ENCODE measurements at places on chromosomes 5 and 9. TPM values are rescaled to one million over a fixed set of nuclear protein-coding genes. Genes with fewer than 3 reads are reported as not detected.

Gene NCS1
- 29.0 TPM for total RNA-seq

Gene EIF4EBP3
- 6.7 TPM for total RNA-seq

Gene PKD2L2
- total RNA-seq: not detected

Gene C9
- not detected for total RNA-seq

Gene NTMT1
- total RNA-seq: 25.9 TPM

DNA sequence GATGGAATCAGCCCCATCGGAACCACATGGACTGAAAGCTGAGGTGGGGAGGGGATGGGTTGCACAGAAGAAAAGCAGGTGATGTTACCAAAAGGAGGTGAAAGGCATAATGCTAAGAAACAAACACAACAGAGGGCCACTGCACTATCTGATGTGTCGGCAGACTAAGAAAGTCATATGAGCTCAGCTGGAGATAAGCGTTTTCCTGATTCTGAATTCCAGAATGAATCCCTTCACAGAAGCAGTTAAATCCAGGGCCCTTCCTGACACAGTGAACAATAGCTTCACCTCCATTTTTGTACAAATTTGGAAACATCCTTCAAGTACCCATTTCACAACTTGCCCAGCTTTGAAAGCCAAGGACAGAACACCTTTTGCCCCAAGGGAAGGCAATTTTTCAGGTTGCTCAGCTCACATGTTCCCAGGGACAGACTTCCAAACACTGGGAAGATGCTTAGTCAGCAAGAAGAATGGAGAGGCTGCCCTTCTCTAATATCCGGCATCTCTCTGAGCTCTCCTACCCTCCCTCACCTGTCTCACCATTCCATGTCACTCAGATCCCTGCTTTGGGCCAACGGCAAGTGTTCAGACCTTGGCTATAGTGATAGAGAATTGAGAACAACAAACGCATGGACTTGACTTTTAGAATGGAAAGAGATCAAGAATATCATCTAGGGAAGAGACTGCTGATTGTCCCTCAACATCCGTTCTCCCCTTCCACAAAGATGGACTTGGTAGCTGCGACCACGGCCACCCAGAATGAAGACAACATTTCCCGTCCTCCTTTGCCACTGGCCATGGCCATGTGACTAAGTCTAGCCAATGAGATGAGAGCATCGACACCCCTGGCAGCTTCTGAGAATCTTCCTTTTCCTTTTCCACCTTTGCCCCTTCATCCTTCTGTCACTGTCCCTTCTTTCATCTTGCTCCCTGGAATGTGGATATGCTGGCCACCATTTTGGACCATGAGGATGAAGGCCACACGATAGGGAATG, 68.6 kb upstream of the IL17B start:
- no peak overlapping the region for H3K27ac ChIP-seq
- no peaks in the 10 kb centered on the region for H3K27me3 ChIP-seq
- no peak overlapping the region for H3K4me3 ChIP-seq
- H3K4me1 ChIP-seq: peaks cover 19% of the 10 kb centered on the region

- DNase-seq: no peak
- no peak overlapping the region for H3K4me3 ChIP-seq
- H3K27me3 ChIP-seq: no peaks in the 10 kb centered on the region
- H3K27ac ChIP-seq: no peak overlapping the region
- H3K36me3 ChIP-seq: peaks cover 1% of the 10 kb centered on the region
- H3K4me1 ChIP-seq: peaks cover 9% of the 10 kb centered on the region
Measured at GRCh38 chr5:56054666-56055065, 59.9 kb upstream of the IL6ST start.

DNA sequence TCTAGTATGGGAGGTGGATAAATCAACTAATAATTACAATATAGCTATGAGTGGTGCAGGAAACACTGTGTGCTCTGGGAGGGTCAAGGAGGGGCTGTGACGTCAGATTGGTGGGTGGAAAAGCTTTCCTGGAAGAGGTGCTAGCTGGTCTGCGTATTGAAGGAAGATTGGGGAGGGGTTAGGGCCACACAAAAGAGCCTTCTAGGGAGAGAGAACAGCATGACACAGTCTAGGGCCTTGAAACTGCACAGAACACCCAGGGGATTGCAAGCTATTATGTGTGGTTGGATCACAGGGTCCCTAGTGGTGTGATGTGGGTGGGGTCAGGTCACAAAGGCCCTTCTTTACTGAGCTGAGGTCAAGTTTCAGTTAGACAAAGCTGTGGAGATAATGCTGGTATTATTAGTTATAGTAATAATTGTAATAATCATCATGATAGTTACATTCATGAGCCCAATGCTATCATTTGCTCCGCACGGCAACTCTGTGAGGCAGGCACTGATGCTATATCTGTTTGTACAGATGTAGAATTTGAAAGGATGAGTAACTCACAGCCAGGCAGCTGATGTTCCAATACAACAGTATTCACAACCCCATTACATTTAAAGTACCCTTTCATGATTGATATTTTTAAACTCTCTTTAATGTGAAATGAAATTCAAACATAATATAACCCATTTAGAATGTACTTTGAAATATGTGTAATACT, 197.4 kb upstream of the IL12B start:
- H3K27me3 ChIP-seq: no peaks in the 10 kb centered on the region
- DNase-seq: no peak
- H3K4me1 ChIP-seq: no peaks in the 10 kb centered on the region
- no peaks in the 10 kb centered on the region for H3K36me3 ChIP-seq
- H3K27ac ChIP-seq: no peak overlapping the region

GRCh38 chr5:142746532-142747433, 23.4 kb upstream of the ARHGAP26 start:
- peaks cover 7% of the 10 kb centered on the region for H3K27me3 ChIP-seq
- H3K36me3 ChIP-seq: no peaks in the 10 kb centered on the region
- no peak overlapping the region for H3K27ac ChIP-seq
- H3K4me1 ChIP-seq: peaks cover 6% of the 10 kb centered on the region
- H3K4me3 ChIP-seq: no peak overlapping the region

GRCh38 chr5:133969654-133970324, 1.4 kb upstream of the C5orf15 start:
- H3K27me3 ChIP-seq: no peaks in the 10 kb centered on the region
- peak overlapping the region; percentile 85 for H3K27ac ChIP-seq
- no peak for DNase-seq
- peaks cover 25% of the 10 kb centered on the region for H3K4me1 ChIP-seq
- H3K36me3 ChIP-seq: peaks cover 3% of the 10 kb centered on the region
- H3K4me3 ChIP-seq: peak overlapping the region; percentile 98

DNA sequence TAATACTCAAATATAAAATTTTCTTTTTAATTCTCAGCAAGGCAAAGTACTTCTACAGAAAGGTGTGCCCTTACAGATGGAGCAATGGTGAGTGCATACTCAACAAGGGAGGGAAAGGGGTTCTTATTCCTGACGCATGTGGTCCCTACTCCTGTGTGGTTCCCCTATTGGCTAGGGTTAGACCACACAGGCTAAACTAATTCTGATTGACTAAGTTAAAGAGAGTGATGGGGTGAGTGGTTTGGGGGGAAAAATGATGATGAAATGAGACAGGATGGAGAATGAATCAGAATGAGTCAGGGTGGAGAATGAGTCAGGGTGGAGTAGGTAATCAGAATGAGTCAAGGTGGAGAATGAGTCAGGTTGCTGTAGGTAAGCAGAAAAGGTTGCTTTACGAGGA, 22.9 kb upstream of the HMGCS1 start:
- no peak for DNase-seq
- H3K4me1 ChIP-seq: peaks cover 2% of the 10 kb centered on the region
- peaks cover 3% of the 10 kb centered on the region for H3K36me3 ChIP-seq
- H3K27ac ChIP-seq: no peak overlapping the region

- DNase-seq: no peak
- H3K4me3 ChIP-seq: no peak overlapping the region
- H3K36me3 ChIP-seq: no peaks in the 10 kb centered on the region
- no peaks in the 10 kb centered on the region for H3K27me3 ChIP-seq
Measured at GRCh38 chr5:157999696-158000095, 140.8 kb upstream of the CLINT1 start.

DNA sequence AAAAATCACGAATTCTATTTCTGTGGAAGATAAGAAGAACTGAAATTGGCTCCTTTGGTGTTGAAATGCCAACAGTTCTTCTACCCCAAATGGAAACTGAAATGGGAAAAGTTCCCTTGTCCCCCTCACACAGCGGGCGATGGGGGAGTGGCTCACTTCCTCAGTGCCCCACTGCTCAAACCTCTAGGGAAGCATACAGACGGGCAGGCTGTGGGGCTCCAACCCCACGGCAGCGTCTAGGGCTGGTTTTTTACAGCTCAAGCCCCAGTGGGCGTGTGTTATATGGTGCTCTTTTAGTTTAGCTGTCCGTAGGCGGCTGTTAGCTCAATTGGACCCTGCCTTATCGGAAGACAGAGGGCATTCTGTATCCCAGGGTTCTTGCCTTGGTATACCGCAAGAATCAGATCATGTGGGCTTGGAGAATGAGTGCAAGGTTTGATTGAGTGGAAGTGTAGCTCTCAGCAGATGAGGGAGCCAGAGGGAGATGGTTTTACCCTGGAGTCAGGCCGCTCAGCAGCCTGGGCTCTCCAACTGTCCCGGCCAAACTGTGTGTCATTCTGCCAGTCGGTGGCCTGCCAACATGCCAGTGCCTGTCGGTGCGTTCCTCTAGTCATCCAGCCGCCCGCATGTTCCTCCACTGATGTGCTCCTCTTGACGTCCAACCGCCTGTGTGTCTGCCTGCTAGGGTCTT, 166.3 kb upstream of the ZNF608 start:
- DNase-seq: no peak
- peaks cover 8% of the 10 kb centered on the region for H3K36me3 ChIP-seq
- H3K4me3 ChIP-seq: no peak overlapping the region
- no peaks in the 10 kb centered on the region for H3K27me3 ChIP-seq

GRCh38 chr5:139635606-139636206, 12.4 kb upstream of the CXXC5 start:
- H3K36me3 ChIP-seq: no peaks in the 10 kb centered on the region
- H3K27ac ChIP-seq: peak overlapping the region; percentile 91
- no peak overlapping the region for H3K4me3 ChIP-seq
- H3K4me1 ChIP-seq: peaks cover 42% of the 10 kb centered on the region
- no peaks in the 10 kb centered on the region for H3K27me3 ChIP-seq
- DNase-seq: no peak

Data from progenitor cell of endocrine pancreas (in vitro differentiated cells).